Stimulated activated CD8-positive, alpha-beta memory T cell treated with anti-CD3 and anti-CD28 coated beads, Interleukin-12 subunit alpha, Interleukin-12 subunit beta, amount 100 ng/mL, for 4 hours (primary cell): ENCODE measurements at places on chromosomes 6 and 20.

- DNase-seq, result no peak
Measured at GRCh38 chr20:64064145-64064698, 1.2 kb downstream of the TCEA2 start.

DNA sequence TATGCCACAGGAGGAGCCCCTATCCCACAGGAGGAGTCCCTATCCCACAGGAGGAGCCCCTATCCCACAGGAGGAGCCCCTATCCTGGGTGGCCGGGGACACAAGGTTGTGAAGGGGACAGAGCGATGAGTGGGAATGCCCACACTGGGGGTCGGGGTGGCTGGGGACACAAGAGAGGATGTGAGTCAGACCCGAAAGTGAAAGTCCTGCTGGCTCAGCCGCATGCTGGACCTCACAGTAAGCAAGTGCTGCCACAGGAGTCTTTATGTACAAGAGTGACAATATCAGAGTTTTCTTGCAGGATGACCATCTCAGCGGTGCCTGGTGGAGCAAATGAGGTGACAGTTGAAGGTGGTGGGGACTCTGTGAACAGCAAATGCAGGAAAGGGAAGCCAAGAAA is 93.7 kb downstream of the PSMB1 start:
- DNase-seq, result peak; percentile 27

DNA sequence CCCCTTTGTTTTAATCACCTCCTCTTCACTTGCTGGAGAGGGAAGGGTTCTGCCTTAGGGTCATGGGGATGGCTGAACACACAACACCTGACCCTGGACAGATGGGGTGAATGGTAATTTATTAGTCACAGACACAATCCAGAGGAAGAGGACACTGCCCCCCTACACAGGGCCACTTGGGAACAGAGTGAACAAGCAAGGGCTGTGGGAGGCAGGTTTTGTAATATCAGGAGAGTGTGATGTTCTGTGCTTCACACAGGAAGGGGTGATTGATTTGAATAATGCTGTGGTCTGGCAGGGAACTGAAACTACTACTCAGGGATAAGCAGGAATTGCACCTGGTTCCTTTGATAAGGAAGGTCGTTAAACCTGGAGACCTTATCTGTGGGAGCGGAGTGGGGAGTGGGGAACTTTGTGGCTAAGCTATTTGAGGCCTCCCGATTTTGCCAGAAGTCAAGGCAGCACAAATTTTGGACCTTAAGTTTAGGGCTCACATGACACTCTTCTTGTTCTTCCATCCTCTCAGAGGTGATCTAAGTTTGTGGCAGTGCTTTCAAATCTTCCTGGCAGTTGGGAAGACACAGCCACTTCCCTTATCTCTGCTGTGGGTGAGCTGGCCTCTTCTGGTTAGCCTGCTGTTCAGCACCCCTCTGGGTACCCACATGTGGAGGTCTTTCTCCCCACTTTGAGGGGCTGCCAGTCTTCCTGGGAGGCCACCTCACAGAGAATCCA is 77.8 kb downstream of the CD164 start:
- no peak for DNase-seq

DNA sequence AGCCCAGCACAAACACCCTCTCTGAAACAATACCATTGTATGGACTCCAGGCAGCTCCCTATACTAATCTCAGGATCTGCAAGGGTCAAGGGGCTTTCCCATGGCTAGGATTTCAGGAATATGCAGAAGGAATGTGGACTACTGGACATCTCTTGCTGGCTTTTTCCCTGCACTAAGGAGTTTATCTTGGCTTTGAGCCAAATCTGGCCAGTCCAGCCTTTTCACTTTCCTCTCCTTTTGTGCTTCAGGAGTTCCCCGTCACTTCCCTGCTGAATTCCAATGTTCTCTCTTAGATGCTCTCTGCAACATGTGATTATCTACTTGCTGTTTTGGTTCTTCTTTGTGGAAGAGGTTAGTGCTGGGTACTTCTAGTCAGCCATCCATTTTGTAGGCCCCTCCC is 568.2 kb downstream of the HDGFL1 start:
- DNase-seq, result no peak

DNA sequence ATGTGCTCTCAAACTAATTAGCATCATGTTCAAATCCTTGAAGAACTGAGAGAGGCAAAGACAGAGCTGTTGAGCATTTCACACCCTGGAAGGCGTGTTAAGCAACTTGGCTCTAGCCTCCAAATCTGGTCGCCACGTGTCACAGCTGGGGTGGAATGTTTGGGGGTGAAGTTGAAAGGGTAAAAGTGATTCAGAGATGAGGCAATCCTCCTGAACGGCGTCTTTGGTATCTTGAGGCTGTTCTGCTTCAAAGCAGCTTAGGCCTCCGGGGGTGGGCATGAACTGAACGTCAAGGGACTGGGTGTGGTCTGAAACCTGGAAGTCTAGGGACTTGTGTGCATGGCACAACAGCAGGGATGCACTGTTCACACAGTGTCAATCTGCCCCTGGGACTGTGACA is 62.3 kb downstream of the TRAM2 start:
- no peak for DNase-seq

DNA sequence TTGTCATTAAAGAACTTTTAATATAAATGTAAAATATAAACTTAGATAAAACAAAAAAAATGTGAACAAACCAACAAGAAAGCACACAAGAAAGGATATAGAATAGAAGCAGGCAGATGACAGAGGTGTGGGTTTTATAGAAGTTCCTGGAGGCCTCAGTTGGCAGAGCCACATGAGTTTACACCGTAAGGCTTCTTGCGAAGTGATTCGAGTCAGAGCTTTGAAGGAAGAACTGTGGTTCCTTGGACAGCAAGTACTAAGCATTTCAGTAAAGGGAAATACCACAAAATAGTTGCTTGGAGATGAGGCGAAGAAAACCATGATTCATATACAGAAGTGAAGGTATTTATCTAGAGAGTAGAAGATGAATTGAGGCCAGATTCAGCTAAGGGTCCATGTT is 207.9 kb upstream of the EYA4 start:
- no peak for DNase-seq

GRCh38 chr6:134249239-134249758 is 68.6 kb downstream of the SGK1 start:
- DNase-seq, result no peak

GRCh38 chr20:53750827-53751619 is 157.4 kb upstream of the ZNF217 start:
- DNase-seq, result peak; percentile 17

DNA sequence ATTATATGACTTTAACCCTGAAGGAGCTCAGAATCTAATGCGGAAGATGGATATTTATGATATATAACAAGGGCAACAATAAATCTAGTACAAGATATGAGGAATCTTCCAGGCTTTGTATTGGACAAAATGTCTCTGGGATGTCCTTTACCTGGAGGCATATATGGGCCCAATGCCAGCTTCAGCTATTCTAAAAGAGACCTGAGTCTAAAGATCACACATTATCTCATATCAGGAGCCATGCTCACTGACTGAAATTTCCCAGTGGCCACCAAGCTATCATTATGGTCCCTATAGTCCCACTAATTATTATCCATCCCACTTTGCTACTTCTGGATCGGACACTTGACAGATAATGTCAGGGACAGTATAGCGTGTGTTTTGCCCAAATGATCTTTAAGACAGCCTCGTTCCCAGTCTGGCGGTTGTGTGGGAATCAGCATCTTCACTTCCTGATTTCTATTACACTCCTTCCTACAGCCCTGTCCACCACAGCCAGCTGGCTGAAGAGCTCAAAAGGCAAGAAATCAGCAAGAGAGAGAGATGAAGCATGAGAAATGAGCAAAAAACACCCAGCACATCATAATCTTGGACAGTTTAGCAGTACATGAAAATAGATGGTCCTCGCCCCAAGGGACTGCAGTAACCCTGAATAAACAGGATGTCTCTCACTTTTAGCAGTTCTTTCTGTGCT is 34.9 kb downstream of the KLHL31 start:
- DNase-seq, result no peak

DNA sequence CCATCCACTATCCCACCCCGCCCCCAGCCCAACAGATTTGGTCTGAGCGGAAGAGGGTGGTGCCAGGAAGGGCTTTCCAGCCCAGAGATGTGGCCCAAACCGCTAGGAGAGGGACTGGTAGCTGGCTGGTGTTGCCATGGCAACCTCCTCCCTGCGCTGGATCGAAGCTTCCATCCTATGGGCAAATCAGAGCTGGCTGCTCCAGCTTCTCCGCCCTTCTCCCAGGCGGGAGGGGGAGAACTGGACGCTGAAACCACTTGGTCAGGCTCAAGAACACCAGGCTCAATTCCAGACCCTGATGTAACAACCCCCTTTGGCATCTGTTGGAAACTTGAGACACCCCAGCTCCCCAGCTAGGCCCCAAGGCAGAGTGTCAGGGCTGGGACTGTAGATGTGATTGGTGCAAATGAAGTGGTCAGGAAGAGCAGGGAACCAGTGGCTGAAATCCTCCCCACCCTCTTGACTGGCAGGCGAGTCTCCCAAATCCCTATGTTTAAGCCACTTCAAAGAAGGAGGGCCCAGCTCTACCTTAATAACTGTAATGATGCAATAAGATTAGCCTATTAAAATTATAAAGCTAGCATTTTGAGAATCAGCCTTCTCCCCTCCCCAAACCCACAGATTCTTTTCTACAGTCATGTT is 4.2 kb downstream of the RIMS4 start:
- no peak for DNase-seq

DNA sequence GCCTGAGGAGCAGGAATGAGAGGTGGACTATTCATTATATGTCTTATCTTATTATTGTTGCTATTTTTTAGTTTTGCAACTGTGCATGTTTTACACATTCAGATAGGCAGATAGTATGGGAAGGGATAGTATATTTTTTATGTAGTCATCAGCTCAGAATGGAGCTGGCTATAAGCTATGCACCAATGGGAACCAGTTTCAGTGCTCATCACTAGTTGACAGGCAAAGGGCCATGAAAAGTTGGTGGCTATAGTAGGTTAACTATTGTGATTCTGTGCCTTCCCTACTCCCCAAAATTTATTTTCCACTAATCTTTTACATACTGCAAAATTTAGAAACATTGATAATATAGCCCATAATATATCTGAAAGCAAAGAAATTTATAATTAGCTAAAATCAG is 5.3 kb upstream of the UBD start:
- DNase-seq, result no peak

DNA sequence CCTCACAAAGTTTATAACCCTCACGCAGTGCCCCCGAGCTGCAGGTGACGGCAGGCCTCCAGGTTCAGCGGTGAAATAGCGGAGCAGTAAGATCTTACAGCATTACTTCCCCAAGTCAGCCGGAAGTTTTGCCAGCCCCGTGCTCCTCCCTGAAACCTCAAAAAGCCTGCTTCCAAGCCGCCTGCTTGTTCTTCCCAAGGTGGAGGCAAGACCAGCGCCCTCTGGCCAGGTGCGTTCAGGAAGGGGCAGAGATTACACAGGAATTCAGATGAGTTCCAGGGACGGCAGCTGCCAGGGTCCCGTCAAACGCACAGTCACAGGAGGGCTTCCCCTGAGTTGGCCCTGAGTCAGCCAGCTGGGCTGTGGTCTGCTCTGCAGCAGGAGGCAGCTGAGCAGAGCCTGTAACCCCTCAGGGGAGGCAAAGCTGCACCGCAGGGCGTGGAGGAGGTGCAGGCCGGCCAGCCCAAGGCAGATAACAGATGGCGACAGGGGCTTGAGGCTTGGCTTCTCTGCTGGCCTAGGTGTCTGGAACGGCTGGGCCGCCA is 124.1 kb upstream of the RPS6KA2 start:
- DNase-seq, result no peak

DNA sequence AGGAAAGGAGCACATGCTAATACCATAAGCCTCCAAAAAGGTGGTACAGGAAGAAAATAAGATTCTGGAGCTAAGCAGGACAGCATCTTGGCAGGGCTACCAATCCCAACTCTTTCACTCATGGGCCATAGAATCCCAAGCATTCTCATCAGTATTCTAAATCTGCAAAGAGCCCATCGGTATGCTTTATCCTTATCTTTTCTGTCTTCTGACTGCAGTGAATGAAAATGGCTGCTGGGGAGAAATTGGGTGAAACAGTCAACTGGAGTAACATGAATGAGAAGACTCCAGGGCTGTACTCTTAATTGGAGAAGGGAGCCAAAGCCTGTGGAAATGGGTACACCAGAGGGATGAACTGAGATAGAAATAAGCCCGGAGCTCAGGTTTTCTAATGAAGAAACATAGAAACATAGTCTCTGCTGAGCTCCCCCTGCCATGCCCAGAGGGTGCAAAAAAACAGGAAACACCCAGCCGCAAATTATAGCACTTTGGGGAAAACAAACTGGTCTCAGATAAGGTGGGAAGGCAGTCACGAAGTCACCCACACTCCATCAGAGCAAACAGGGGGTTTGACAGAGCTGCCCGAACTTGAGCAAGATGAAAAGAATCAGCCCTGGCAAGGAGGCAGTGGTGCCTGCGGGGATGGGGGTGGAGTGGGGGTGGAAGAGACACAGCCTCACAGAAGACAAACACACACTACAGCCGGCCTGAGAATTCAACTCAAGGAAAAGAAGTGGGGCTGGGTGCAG is 35.4 kb upstream of the E2F3 start:
- peak; percentile 29 for DNase-seq

DNA sequence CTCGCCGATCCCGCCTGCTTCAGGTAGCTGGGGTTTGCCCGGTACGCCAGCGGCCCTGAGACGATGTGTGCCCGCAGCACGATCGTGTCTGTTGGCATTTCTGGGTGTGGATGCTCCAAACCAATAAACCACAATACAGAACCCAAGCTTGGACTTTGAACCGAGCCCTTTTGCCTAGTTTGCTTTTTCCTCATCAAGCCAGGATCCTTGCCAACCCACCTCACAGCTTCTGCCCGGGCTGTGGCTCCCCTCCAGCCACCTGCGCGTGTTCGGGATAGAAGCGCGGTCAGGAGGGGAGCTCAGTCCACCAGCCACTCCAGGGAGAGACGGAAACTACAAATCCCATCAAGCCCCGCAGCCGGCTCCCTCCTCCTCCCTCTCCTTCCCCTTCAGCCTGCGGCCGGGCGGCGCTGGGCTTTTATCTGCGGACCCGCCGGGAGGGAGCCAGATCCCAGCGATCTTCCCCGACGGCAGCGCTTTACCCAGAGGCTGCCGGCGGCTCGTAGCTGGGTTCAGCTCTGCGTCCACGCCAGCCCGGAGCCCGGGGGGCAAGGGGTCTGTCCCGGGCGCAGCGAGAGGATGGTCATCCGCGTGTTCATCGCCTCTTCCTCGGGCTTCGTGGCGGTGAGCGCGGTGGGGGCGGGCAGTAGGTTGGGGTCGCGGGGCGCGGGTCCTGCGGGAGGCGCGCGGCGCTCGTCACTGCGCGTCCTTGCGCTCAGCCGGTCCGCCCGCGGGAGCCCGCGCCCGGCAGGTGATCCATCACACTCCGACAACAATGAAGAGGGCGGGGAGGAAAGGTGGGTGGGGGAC is at the start of gene SH3BGRL2:
Gene SH3BGRL2 (plus strand): TSS at position 447 of the 810 bp plus-strand sequence. CDS start 133 bp downstream, at position 580.
- DNase-seq, result no peak

- DNase-seq, result no peak
Measured at GRCh38 chr6:51277474-51277873, 458.8 kb downstream of the TFAP2B start.

DNA sequence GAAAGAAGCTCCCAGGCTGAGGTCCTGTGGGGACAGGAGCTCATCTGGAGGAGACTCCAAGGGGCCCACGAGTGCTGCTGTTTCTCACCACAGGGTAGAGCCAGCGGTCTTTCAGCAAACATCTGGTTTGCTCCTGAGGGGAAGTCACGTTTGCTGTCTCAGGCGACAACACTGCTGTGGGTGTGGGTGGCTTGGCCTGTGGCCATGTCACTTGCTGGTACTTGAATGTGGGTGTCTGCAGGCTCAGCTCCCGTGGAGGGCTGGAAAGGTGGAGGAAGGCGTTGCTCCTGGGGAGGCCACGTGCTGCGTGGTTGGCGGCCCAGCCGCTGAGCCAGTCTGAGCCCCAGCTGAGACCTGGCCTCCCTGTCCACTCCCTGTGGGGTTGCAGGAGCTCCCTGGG is 52.8 kb upstream of the MPC1 start:
- DNase-seq, result peak; percentile 31

- no peak for DNase-seq
Measured at GRCh38 chr6:43799551-43800297, 29.7 kb downstream of the VEGFA start.

- peak; percentile 61 for DNase-seq
Measured at GRCh38 chr6:36120539-36120938, 9.8 kb upstream of the MAPK13 start.
